ENCODE measurements at places on chromosomes 16 and 17.

GRCh38 chr16:50676684-50677225, 4.4 kb downstream of the SNX20 start:
- DNase-seq, result no peak

- DNase-seq, result no peak
Observed at GRCh38 chr16:8096211-8096610, 494.1 kb downstream of the TMEM114 start.

DNA sequence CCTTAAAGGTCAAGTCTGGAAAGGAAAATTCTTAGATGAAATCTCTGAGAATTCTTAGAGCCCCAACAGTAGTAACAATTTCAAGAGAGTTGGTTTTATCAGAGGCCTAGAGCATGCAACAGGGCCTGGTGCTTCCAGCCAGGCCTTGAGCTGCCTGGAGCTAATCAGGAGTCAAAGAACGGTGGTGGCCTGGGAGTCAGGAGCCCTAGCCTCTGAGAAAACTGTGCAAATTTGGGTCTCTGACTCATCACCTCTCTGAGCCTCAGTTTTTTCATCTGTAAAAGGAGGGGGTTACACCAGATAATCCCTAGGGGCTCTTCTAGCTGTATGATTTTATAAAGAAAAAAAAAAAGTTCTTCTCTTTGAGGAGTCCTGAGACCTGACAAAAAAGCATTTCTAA, 227.3 kb upstream of the RPL38 start:
- no peak for DNase-seq

DNA sequence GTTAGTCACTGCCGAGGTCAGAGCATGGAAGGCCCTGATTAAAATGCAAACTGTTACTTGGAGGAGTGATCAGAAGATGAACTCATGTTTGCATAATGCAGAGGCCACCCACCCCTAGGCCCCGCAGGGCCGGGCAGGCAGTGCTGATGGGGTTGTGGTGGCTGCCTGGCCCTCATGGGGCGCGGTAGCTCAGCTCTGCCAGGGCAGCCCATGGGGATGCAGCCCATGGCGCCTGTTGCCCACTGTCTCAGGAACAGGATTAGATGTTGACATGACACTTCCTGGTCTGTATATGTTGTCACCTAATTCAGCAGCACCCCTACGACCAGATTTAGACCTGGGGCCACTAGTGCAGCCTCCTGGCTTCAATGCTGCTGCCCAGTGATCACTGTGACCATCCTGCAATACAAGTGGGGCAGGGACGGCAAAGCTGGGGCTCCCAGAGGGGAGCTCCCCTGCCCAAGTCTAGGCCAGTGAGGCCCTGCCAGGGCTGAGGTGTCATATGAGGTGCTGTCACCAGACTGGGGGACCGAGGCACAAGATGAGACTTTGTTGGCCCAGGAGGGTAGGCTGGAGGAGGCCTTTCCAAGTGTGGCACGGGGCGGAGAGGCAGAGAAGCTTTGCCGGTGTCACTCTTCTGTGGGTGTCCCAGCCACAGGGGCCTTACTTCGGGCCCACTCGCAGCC, 49.1 kb downstream of the RAI1 start:
- no peak for DNase-seq

DNA sequence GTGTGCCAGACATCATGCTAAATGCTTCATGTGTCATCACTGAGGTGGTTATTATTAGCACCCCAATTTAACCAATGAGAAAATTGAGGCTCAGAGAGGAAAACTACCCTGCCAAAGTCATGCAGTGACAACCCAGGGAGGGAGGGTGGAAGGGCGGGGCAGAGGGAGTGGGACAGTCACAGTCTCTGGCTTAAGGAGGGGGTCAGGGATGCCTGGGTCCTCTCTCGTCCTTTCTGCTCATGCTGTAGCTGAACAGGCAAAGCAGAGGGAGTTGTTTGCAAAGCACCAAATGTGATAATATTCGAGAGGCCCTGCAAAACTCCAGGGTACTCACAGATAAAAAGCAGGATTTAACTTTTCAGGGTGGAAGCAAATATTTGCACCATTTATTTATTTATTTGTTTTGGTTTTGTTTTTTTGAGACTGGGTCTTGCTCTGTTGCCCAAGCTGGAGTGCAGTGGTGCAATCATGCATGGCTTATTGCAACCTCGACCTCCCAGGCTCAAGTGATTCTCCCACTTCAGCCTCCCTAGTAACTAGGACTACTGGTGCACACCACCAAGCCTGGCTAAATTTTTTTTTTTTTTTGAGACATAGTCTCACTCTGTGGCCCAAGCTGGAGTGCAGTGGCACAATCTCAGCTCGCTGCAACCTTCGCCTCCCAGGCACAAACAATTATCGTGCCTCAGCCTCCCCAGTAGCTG, 47.9 kb upstream of the NKD1 start:
- no peak for DNase-seq

DNA sequence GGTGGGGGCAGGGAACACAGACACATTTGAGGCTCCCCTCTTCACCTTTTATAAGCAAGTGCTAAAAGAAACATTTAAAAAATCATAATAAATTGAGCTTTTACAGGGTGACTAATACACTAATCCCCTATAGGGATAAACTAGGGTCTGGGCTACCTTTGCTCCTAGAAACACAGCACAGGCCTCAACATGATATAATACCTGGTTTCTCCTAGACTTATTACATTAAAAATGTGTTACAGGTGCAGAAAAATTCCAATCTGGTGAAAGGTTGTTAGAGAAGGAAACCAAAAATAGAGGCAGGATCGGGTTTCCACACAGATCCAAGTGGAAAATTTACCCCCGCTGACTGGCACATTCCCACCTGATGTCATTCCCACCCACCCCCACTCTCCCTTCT, 124.7 kb upstream of the NOG start:
- no peak for DNase-seq

DNA sequence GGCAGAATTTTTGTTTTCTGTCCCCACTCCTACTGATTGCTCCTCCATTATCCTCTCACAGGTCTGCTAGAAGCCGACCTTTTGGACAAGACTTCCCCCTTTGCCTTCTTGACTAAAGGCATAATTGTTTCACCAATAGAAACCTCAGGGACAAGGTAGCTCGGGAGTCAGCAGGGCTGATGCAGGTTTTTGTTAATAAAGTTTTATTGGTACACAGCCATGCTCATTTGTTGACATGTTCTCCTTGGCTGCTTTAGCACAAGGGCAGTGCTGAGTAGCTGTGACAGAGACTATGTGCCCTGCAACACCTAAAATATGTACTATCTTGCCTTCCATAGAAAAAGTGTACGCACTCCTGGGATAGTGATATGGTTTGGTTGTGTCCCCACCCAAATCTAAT, 271.6 kb downstream of the XYLT1 start:
- no peak for DNase-seq

DNA sequence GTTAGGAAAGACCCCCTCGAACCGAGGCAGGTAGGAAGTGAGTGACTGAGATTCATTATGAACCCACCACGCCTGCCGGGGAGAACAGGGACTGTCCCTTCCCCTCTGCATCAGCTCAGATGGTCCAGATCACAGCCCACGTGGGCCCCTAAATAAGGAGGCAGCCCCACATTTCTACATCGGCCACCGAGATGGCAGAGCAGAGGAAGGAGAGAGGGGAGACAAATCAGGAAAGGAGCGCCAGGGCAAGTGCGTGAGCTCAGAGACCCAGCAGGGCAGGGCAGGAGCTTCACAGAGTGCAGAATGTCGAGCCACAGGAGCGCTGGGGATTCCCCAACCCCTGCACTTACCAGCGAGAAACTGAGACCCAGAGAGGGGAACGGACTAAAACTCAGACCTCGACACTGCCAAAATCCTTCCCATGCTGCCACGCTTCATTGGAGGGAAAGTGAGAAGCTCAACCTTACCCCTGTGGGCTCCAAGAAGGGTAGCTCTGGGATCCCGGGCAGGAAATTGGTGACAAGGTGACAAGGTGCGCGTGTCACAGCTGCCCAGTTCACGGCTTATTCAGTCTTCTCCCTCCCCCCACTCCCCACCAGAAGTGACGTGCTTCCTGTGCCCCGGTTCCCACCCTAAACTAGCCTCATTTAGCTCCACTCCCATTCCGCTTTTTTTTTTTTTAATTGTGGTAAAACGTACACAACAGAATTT, at the start of gene ICAM2:
TSS of gene ICAM2 (minus strand) at position 578 of the 711 bp plus-strand sequence. CDS start 13,942 bp downstream, outside the sequence.
- peak; percentile 79 for DNase-seq

DNA sequence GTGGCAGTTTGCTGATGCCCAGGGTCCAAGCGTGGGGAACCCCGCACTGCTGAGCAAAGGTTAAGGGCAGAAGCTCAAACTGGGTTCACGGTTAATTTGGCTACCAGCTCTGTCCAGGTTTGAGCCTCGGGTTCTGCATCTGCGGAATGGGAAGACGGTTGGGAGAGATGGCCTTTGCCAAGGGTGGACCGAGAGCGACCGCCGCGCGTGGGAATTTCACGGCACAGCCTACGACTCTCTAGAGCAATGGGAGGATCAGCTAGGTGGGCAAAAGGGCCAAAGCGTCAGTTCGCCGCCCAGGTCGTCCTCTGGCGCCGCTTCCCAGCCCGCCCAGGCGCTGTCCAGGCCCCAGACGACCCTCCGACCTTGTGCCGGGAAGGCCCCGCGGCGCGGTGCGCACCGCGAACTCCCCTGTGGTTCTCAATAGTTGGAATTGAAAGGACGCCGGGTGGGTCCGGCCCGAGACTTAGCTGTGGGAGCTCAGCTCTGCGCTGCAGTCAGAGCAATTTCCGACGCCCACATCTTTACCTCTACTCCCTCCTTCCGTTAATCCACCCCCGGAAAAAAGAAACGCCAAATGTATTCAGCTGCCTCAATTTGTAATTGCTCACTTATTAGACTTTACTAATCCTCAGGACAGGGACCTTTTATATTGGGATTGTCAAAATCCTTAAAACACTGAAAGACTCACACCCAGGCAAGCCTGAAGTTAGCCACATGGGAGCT, 2.5 kb upstream of the HS3ST3B1 start:
- no peak for DNase-seq

GRCh38 chr17:28810437-28810836, 32.2 kb downstream of the FAM222B start:
- no peak for DNase-seq

- DNase-seq, result no peak
Observed at GRCh38 chr17:80845863-80846671, 145.6 kb upstream of the CHMP6 start.

GRCh38 chr17:38897671-38898290, 27.6 kb upstream of the LASP1NB start:
- no peak for DNase-seq

- DNase-seq, result no peak
Observed at GRCh38 chr17:35778641-35779196, 16.7 kb downstream of the MMP28 start.

- DNase-seq, result no peak
Observed at GRCh38 chr16:68297908-68298307, 12.8 kb downstream of the SLC7A6OS start.

- DNase-seq, result no peak
Observed at GRCh38 chr17:57537524-57538410, 207.3 kb downstream of the CCDC182 start.

- DNase-seq, result no peak
Observed at GRCh38 chr17:69466905-69467667, 52.6 kb downstream of the MAP2K6 start.

GRCh38 chr16:1561836-1562235, 28.4 kb downstream of the TMEM204 start:
- no peak for DNase-seq

GRCh38 chr16:3478242-3478925, 16.9 kb downstream of the C16orf90 start:
- DNase-seq, result no peak
